ENCODE measurements at places on chromosomes 6 and 20. TPM values are rescaled to one million over a fixed set of nuclear protein-coding genes. Genes with fewer than 3 reads are reported as not detected.

Gene ARID1B
- total RNA-seq = 46.4 TPM

Gene SAMD5
- 0.51 TPM for total RNA-seq

Gene SLC22A1
- 0.51 TPM for total RNA-seq

- DNase-seq = peak; percentile 89
These were observed at the start of gene SYNJ2 for GRCh38 chr6:157981395-157982101. Gene SYNJ2 (plus strand): TSS chr6:157981863. CDS start chr6:157981962, 99 bp downstream.

GRCh38 chr20:45593498-45593897 is 14.4 kb upstream of the WFDC8 start:
- DNase-seq = no peak

DNA sequence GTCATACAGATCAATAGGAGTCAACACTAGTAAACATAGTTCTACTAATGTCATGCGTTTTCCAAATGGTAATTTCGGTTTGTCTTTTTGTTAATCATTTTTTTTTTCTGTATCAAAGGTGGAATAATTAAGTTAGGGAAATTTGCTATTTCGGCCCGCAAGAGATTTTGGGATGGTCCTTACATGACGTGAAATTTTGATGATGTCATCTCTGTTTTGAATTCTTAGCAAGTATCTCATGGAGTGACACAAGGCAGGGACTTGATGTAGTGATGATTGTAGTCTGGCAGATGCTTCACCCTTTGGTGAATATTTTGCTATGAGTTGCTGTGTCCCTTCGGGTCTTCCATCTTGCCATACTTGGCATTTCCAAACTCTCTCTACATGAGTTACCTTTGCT is 608.0 kb downstream of the BCKDHB start:
- DNase-seq = no peak

DNA sequence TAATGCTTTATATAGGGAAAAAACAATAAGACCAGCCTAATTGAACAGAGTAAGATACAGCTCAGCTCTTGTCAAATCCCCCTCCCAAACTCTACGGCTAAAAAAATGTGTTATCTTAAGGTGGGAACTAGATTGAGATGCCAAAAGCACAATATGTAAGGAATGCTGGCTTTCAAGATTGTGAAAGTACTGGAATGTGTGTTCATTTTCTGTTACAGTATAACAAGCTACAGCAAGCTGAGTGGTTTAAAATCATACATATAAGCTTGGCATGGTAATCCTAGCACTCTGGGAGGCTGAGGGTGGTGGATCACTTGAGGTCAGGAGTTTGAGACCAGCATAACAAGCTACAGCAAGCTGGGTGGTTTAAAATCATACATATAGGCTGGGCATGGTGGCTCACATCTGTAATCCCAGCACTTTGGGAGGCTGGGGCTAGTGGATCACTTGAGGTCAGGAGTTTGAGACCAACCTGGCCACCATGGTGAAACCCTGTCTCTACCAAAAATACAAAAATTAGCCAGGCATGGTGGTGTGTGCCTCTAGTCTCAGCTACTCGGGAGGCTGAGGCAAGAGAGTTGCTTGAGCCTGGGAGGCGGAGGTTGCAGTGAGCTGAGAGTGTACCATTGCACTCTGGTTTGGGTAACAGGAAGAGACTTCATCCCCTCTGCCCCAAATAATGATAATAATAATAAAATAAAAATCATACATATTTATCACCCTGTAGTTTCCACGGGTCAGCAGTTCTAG is 297.7 kb downstream of the DOK5 start:
- DNase-seq = no peak

Gene MTFR2
- 0.32 TPM for total RNA-seq

Gene LTB
- 1.6 TPM for total RNA-seq

DNA sequence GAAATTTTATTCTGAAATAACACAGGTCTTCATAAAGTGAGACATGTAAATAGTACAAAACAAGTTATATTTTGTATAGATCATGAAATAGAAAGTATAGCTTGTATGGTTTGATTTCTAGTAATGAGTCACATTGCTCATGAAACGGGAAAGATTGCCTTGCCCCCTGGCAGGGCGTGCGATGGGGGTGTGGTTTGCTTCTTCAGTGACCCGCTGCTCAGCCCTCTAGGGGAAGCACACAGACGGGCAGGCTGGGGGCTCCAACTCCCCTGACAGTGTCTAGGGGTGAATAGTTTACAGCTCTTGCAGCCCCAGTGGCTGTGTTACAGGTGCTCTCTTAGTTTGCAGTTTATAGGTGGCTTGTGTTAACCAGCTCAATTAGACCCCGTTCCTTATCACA is 170.5 kb upstream of the RGS17 start:
- peak; percentile 56 for DNase-seq

Gene SALL4
- total RNA-seq = 0.19 TPM

Gene PSMB8
- total RNA-seq = 19.6 TPM

- peak; percentile 41 for DNase-seq
These were observed 88.2 kb downstream of the ZFP64 start for GRCh38 chr20:52103335-52103912.

DNA sequence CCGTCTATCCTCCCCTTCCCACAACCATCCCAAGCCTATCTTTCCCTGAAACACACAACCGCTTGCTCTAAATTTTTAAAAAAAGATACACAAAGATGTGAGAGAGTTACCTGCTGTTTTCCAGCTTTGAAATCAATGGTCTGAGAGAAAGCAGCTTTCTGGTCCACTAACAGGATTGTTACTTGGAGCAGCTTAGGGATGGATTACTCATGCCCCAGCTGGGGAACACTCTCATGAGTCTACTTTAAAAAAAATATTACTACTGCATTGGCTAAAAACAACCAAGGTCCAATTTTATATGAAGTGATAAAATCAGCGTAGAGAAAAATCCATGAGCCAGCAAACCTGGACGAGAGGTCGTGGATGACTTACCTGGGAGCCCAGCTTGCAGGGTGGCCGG is 29.6 kb upstream of the FOXC1 start:
- no peak for DNase-seq

Gene SGK2
- total RNA-seq = 1.1 TPM

DNA sequence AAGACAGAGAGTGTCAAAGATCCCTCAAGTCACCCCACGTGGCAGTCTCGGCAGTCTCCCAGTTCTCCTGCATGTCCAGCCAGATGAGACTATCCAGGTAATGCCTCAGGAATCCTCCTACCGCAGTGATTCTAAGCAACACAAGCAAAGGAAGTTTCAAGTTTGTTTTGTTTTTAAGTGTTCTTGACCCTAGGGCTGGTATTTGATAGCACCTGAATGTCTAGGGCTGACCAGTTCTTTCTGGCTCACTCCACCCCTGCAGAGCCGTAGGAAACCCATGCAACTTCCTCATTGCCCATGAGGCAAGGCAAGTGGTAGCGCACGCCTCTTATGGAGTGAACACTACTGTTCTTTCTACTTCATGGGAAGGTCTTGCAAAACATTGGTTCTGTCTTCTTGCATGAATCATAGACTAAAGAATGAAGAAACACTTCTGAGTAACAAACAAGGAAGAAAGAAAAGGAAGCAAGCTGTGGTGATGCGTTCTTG is 24.8 kb upstream of the FOXQ1 start:
- DNase-seq = no peak

DNA sequence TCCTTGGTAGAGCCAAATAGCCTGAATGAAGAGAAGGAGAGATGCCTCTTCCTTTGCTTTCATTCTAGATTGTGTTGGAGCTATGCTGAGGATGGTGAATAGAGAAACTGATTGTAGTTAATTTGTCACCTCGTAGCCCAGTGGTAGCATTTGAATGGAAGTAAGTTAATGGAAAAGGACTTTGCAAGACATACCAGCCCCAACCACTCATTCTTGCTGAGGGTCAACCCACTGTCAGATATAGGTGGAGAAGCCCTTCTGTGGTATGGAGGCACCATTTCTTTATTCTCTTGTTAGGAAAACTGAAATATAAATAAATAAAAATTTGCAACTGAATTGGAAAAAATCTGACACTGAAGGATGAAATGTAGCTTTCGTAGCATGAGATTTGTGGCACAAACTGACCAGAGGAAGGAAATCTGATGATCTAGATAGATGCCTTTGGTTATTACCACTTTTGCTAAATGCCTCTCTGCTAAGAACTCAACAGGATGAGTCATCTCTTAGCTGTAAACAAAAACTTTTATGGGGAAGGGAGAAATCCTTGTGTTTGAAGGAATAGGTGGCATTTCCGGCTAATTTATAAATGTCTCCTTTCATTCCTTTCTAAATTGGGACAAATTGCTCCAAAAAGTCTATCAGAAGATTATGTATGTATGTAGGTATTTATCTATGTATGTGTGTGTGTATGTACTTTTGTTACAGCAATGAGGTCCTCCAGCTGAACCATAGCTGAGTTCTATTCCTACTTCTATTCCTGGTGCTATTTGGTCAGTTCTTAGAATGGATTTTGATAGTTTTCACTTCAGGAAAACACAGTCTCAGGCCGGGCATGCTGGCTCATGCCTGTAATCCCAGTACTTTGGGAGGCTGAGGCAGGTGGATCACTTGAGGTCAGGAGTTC is 76.5 kb upstream of the SUPT3H start:
- DNase-seq = no peak

Gene C6orf132
- 2.0 TPM for total RNA-seq

GRCh38 chr20:57501461-57502335 is 23.2 kb downstream of the CTCFL start:
- DNase-seq = no peak

GRCh38 chr20:48211847-48212246 is 426.6 kb upstream of the SULF2 start:
- DNase-seq = no peak

- DNase-seq = no peak
These were observed at the start of gene SLPI for GRCh38 chr20:45254383-45255262. Gene SLPI (minus strand): TSS chr20:45254564. CDS start chr20:45254543, 21 bp downstream.

DNA sequence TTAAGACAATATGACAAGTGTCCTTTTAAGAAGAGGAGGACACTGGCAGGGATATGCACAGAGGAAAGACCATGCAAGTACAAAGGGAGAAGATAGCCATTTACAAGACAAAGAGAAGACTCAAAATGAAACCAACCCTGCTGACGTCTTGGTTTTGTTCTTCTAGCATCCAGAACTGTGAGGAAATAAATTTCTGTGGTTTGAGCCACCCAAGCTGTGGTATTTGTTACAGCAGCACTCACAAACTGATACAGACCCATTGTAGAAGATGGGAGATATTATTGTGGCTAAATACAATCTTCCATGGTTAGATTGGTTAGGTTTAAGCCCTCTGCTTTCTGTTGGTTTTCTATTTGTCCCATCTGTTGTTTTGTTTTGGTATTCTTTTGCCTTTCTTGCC is 88.6 kb upstream of the SLC35F1 start:
- no peak for DNase-seq

DNA sequence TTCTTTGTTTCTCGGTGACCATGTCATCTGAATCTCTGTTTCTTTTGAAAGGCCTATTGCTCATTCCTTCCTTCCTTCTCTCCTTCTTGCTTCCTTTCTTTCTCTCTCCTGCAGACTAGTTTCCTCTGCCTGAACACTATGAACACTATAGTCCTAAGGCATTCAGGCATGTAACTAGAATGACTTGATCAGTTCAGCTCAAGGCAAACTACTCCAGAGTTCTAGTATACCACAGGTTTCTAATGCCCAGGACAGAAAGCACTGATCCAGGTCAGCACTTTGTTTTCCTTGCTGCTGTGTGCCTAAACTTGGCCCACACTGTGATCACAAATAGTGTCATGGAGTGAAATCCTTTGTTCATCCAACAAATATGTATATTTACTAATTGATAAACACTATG is 324.1 kb upstream of the GJE1 start:
- no peak for DNase-seq

GRCh38 chr6:83467620-83468036 is 36.8 kb upstream of the ME1 start:
- DNase-seq = peak; percentile 76

Gene SRSF12
- total RNA-seq = 0.24 TPM

Gene BACH2
- 2.2 TPM for total RNA-seq

Gene ABT1
- total RNA-seq = 7.6 TPM

DNA sequence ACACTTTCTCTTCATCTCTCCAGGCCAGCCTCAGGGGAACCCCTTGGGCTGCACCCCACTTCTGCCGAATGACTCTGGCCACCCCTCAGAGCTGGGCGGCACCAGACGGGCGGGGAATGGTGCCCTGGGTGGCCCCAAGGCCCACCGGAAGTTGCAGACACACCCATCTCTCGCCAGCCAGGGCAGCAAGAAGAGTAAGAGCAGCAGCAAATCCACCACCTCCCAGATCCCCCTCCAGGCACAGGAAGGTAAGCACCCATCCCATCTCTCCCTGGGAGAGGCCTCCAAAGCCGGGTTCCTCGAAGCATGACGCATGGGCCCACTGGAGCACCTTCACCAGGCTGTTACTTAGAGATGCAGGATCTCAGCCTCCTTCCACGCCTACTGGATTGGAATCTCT is 11.3 kb downstream of the MDFI start:
- no peak for DNase-seq

GRCh38 chr6:125810445-125810844 is 19.7 kb downstream of the NCOA7 start:
- DNase-seq = no peak

Gene GJA10
- total RNA-seq = not detected

Gene CLVS2
- not detected for total RNA-seq

- DNase-seq = no peak
These were observed 161.0 kb downstream of the DHX35 start for GRCh38 chr20:39123185-39123557.

Gene CD109
- 7.3 TPM for total RNA-seq

GRCh38 chr6:89172131-89172530 is 26.3 kb downstream of the PM20D2 start:
- no peak for DNase-seq

DNA sequence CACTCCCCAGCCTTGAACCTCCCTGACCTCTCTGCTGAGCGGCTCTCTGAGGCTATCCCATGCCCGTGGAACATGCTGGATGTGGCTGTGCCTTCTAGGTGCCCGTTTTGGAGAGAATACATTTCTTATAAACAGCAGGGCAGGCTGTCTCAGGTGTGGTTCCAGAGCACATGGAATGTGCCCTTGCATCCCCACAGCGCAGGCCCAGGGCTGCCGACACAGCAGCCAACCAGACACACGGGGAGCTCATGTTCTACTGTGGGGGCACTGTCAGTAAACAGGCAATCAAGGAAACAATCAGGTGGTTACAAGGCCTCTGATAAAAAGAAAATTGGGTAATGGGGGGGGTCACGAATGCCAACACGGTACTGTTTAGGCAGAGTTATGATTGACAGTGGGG is 30.8 kb downstream of the FOXC1 start:
- DNase-seq = no peak

DNA sequence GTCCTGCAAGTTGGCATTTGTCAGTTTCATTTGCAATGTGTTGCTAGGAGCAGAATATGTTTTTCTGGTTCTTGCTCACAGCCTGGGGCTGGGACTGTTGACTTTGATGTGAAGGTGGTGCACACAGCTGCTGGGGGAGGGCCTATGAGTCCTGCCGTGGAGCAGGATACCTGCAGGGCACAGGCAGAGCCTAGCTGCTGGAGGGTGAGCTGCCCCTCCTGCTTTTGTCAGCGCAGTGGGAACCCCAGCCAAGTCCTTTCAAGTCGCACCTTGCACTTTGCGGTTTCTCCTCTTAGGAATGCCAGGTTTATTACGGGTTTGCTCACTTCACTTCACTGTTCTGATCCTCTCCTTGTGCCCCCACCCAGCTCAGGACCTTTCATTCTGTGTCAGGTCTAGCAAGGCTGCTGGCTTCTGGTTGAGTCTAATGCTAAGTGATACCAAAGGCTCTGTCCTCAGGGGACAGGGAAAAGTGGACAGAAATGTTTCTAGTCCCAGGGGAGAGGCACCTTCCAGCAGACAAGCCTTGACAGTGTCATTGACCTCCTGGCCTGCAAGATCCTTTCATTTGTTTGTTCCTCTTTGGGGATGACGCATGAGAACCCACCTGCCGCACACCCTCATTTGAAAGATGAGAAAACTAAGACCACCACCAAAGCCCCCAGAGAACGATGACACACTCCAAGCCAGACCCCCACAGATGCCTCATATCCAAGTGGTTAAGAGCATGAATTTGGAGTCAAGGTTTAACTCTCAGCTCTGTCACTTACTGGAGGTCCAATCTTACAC is 2.7 kb upstream of the SPO11 start:
- no peak for DNase-seq

All from Right ventricle myocardium inferior (tissue), 1 donor.